ENCODE measurements at places on chromosomes 2 and 18.

- DNase-seq = no peak
These were observed 25.3 kb downstream of the TMEM127 start for GRCh38 chr2:96240341-96241038.

DNA sequence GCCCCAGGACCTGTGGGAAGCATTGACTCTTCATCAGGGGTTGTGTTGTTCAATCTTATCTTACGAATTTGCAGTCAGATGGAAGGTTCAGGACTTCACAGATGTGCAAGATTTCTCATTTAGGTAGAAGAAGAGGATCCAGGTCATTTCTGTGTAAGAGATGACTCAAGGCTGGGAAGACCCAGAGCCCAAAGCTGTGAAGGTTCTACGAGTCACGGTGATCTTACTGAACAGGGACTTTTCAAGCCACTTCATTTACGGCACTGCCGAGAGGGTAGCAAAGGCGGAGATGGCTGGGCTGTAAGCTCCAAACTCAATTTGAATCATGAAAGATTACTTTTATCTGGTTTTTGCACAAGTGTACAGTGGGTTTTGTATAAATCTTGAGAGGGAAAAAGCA is 228.0 kb upstream of the MEX3C start:
- no peak for DNase-seq

DNA sequence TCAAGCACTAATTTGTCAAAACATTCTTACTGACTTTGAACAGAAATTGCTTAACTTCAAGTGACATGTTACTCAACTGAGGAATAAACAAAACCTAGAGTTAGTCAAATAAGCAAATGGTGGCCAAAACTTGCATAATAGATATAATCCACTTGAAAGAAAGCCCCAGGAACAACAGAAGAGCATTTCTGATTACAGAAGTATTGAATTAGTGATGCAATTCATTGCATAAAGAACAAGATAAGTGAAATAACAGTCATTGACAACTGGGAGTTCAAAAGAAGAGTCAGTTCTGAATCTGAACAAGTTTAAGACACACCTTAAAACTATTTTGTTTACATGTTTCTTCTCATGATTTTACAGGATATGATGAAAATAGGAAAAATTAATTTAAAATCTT is 30.8 kb downstream of the COBLL1 start:
- DNase-seq = no peak

DNA sequence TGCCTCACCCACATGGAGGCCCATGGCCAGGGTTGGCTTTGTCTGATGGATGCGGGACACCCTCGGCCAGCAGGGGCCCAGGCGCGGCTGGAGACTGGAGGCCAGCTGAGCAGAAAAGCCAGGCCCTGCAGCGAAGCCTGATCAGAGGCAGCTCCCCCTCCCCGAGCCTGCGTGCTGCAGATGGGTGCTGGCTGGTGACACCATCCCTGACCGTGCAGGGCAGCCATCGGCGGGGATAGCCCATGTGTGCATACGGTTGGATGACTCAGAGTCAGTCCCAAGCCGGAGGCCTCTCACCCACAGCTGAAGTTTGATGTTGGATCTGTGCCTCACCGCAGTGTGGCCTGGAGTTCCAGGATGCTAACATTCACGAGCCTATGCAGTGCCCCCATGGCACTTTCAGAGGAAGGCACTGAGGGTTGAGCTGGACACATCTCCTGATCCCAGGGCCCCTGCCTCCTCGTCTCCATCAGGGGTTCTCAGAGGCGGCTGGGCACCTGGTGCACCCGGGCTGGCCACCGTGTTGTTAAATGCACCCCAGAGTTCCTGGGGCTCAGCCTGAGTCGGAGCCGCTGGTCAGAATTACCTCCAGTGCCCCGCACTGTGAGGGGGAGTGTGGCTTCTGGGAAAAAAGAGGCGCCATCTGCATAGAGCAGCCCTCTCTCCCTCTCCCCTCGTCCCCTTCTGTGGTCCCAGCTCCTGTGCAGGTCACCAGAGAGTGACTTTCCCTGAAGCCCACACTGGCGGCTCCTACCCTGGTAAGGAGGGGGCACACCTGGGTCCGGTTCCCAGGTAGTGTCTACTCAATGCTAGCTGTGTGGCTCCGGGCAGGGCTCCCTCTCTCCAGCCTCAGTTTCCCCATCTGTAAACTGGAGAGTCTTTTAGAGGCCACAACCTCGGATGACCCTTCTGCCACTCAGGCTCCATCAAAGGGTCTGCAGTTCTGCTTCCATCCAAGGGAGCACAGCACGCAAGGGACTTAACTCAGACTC is 19.4 kb upstream of the KIF1A start:
- no peak for DNase-seq

DNA sequence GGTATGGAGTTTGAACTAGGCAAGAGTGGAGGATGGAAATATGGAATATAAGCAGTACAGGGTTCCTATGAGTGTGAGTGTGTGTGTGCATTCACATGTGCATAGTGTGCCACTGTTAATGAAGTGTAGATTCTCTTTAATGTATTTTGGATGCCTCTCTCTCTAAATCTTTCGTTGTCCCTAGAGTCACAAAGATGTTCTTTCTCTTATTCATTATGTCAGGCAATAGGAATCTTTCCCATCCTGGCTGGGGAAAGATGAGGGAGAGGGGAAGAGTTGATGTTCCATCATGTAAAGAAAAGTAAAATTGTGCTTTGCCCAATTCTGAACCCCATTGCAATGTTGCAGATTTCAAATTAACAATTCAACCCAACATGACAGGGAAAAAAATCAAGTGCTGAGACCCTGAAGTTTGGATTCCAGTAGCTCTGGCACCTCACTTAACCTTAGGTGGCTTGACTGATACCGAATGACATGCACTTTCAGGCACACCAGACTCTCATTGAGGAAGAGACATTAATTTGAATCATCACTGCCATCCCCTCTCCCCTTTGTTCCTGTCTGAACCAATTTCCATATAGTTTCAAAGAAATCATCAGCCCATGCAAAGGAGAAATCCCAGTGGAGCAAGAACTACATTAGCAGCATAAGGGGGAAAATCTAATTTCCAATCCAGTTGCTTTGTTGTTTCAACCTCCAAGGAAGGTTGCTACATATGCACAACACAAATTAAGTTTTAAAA is 28.0 kb downstream of the KLF7 start:
- no peak for DNase-seq

- no peak for DNase-seq
These were observed 3.0 kb upstream of the GAREM2 start for GRCh38 chr2:26169681-26170414.

- no peak for DNase-seq
These were observed 272.5 kb downstream of the ZNF407 start for GRCh38 chr18:74869904-74870863.

- DNase-seq = no peak
These were observed 78.0 kb downstream of the TMEM182 start for GRCh38 chr2:102839668-102840388.

DNA sequence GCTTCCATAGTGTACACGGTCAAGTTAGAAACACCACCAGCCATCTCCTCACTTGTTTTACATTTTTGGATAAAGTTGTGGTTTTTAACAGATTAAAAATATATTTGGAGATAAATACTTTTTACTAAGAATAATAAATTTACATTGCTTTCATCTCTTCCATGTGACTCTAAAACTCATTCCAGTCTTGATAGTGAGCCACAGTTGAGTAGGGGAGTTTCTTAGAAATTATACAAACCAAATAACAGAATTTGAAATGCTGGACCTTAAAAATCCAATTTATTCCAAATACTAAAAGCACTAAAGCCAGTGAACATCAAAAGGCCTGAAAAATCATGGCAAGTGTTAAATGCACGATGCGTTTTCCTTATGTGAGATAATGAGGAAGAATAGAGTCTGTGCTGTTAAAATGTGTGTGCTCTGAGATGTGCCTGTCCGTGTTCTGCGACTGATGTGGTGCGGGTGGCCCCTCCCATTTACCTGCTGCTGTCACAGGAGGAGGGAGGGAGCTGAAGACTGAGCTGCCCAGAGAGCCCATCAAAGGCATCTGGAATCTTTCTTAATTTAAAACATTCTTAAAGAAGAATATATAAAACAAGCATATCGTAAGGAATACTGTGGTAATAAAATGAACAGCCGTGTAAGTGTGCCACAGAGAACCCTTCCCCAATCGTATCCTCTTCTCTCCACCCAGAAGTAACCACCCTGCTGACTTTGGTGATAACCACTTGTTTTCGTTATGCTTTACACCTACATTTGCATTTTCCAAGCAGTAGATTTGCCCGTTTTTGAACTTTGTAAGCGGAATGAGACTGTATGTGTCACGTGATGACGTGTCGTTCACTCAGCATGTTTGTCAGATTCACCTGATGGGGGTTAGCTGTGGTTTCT is 57.0 kb upstream of the TXNDC2 start:
- DNase-seq = no peak

DNA sequence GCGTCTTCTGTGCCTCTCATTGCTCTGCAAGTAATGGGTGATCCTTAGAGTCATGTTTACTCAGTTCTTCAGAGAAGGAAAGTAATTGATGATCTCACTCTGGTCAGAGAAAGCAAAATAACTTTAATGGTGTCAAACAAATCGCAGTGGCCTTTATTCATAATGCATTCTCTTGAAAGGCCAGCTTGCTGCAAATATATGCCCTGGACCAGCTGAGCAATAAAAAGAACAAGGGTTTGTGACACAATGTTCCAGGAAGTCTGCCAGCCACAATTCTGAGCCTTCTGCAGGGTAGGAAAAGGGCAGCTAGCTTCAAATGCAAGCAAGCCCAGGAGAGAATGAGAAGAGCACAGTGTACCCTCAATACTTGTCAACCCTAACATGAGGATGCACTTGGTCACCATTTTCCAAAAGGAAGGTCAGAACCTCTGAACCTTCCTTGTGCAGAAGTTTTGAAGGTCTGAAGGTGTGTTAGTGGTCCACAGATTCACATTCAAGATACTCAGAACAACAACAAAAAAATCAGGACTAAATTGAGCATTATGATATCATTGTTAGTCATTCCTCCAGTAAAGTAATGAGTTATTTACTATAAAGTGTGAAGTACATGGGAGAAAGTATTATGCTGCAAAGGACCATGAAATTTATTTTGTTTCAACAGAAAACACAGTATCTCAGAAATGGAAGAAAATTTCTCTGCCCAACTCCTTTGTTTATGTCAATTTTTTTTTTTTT is 355.6 kb downstream of the PAX3 start:
- no peak for DNase-seq

- no peak for DNase-seq
These were observed 25.1 kb downstream of the ASXL2 start for GRCh38 chr2:25853038-25853638.

- DNase-seq = no peak
These were observed 683.5 kb upstream of the SALL3 start for GRCh38 chr18:78296166-78296565.

GRCh38 chr2:233247744-233248143 is 3.7 kb upstream of the ATG16L1 start:
- no peak for DNase-seq

GRCh38 chr18:78625847-78626246 is 353.8 kb upstream of the SALL3 start:
- no peak for DNase-seq

GRCh38 chr2:167756446-167756845 is 490.9 kb downstream of the STK39 start:
- no peak for DNase-seq

All from amygdala (tissue), 56 donors.